ENCODE measurements at places on chromosomes 2 and 18. TPM values are rescaled to one million over a fixed set of nuclear protein-coding genes. Genes with fewer than 3 reads are reported as not detected.

CRIM1 gene
- 76.1 TPM for total RNA-seq

IL18RAP gene
- 1.00 TPM for total RNA-seq

NT5DC4 gene
- total RNA-seq, result 0.09 TPM

IL1R1 gene
- total RNA-seq, result 163 TPM

GRCh38 chr2:54107455-54107764 lies 8.0 kb upstream of the ACYP2 start:
- H3K27ac ChIP-seq, result no peak overlapping the region
- H3K27me3 ChIP-seq, result no peaks in the 10 kb centered on the region
- peaks cover 2% of the 10 kb centered on the region for H3K4me1 ChIP-seq

GRCh38 chr2:238080518-238080917 lies 19.6 kb upstream of the ESPNL start:
- no peak overlapping the region for H3K27ac ChIP-seq
- H3K27me3 ChIP-seq, result no peaks in the 10 kb centered on the region
- H3K4me1 ChIP-seq, result no peaks in the 10 kb centered on the region
- H3K4me3 ChIP-seq, result no peak overlapping the region
- no peak for DNase-seq
- peaks cover 21% of the 10 kb centered on the region for H3K36me3 ChIP-seq

DNA sequence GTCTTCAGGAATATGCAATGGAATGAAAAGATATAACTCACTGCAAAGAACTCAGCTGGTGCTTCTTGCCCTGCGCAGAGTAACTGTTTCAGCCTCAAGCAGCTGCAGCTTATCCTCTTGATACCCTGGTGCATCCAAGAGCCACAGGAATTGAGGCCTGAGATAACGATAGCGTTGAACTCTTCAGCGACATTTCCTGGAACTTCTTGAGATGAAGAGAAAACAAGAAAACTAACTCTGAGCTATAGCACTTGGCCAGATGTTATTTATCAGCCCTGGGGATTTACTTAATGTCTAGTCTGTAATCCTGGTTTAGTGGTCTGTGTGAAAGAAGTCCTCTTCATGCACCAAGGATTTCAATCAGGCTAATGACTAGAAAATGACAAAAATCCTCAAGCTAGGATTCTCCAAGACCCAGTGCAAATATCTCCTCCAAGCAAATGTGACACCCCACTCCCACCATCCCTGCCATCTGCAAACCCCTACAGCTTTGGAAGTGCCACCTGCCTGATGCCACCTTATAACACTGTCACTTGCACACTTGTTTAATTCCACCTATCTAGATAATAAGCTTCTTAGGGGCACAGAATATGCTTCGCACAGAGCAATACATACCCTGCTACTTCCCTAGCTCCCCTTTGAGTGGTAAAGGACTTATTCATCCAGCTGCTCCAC lies 40.6 kb downstream of the EHD3 start:
- DNase-seq, result peak; percentile 94
- H3K36me3 ChIP-seq, result no peaks in the 10 kb centered on the region
- H3K4me1 ChIP-seq, result peaks cover 6% of the 10 kb centered on the region
- no peak overlapping the region for H3K27ac ChIP-seq

Measured in lung (tissue), 17 donors.